CMK (cell line): ENCODE measurements at places on chromosomes 6 and 20.

DNA sequence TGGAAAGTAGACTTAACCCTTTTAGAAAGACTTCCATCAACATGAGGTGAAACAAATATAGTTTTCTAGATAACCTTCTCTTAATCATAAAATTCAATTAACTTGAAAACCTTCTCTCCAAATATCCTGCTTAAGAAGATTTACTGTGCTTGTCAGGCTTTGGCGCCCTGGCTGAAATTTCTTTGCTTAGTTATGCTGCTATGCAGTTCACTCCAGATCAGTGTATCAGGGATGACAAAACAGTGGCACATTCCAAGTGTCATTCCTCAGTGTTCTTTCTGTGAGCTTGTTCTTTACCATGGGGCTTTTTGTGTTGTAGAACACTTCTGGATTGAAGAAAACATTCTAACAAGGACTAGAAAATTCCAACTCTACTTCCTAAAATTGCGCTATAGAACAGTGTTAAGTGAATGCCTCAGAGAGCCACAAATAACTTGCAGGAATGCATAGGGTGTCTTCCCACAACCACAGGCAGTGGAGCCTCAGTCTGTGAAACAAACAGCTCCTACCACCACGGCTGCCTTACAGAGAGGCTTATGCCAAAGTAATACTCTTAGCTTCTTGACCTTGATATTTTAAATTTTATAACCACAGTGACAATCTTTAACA lies 443.6 kb downstream of the CDC5L start:
- DNase-seq = no peak

GRCh38 chr6:169224185-169224695 lies 29.4 kb downstream of the THBS2 start:
- no peak for DNase-seq

- DNase-seq = no peak
These were observed 130.5 kb downstream of the HFE start for GRCh38 chr6:26217714-26218075.

- DNase-seq = no peak
These were observed 9.2 kb upstream of the TBX18 start for GRCh38 chr6:84773431-84774156.

GRCh38 chr6:107550906-107551305 lies 61.0 kb downstream of the SOBP start:
- no peak for DNase-seq

- no peak for DNase-seq
These were observed 611.9 kb downstream of the DHX35 start for GRCh38 chr20:39574061-39574460.

DNA sequence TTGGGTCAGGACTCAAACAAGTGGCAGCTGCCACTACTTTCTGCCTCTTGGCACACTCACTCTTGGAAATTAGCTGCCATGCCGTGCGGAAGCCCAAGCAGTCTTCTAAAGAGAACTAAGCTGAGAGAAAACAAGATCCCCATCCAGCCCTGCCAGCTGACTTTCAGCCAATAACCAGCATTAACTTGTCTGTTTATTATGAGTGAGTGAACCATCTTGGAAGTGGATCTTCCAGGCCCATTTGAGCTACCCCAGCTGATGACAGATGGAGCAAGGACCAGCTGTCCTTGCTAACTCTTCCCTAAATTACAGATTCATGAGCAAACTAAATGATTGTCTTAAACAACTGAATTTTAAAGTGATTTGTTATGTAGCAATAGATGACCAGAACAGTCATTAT lies 73.9 kb upstream of the RBM24 start:
- no peak for DNase-seq

DNA sequence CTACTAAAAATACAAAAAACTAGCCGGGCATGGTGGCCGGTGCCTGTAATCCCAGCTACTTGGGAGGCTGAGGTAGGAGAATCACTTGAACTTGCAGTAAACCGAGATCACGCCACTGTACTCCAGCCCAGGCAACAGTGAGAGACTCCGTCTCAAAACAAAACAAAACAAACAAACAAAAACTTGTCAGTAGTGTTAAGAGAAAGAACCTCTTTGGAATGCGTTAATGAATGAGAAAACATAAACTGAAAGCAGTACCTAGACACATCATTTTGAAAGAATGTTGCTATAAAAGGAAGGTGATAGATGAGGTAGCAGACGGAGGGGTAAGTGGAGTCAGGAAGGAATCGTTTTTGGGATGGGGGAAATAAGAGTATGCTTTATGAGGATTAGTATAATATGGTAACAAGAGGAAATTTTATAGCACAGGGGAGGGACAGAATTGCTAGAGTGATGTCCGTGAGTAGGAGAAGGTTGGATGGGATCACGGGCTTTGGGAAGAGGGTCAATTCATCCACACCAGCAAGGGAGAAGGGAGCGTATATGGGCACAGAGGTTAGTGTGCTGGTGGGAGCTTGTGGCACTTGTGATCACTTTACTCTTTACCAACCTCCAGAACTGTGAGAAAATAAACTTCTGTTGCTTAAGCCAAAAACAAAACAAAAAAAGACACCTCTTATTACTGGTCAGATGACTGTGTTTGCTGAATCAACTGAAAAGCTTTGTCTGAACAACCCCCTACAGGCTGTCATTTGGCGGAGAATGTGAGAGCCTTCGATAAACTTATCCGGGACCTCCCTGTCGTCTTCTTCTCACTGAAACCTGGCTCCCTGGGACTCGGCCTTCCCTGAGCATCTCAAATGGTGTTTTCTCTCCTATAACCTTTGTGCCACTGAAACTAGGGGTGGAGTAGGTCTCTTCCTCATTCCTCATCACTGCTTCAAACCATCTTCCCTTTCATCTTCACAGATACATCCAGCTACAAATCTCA lies 48.9 kb upstream of the TFAP2A start:
- no peak for DNase-seq
